ENCODE measurements at places on chromosomes 5 and 9.

DNA sequence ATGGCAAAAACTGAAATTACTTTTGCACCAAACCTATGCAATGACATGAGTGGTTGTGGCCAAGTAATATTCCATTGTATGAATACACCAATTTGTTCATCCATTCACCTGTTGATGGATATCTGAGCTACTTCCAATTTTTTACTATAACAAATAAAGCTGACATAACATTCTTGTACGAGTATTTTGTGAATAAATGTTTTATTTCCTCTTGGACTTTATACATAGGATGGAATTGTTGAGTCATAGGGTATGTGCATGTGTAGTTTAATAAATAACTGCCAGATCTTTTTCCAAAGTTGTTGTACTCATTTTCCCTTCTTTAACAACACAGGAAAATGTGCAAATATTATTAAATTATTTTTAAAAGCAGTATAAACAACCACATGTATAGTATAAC lies 146.1 kb upstream of the ZNF462 start:
- ATAC-seq: no peak

DNA sequence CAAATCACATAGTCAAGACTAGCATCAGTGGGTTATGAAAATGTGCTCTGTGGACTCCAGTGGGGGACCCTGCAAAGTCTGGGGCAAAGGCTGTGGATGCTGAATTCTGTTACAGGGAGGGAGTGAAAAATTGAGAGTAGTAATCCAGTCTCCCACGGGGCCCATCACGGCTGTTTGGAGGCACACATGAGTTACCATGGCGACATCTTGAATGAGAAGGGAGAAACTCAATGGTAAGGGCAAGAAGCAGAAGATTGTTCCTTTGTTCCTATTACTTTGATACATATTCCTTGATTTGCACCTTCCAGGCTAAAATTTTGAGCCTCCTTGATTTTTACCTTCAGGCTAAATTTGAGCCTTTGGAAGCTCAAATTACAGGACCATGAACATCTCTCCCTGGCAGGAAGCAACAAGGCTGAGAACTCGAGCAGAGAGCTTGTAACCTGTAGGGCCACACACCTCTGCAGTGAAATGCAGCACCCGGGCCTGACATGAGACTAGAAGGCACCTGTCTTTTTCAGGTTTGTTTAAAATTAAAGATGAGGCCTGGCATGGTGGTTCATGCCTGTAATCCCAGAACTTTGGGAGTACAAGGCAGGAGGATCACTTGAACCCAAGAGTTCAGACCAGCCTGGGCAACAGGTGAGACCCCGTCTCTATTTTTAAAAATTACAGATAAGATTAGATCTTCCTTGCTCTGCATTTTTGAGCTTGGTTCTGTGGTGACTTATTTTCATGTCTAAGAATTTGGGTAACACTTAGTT lies 31.0 kb upstream of the ZFR start:
- ATAC-seq: no peak

GRCh38 chr9:81753436-81753835 lies 64.1 kb upstream of the TLE1 start:
- no peak for ATAC-seq

DNA sequence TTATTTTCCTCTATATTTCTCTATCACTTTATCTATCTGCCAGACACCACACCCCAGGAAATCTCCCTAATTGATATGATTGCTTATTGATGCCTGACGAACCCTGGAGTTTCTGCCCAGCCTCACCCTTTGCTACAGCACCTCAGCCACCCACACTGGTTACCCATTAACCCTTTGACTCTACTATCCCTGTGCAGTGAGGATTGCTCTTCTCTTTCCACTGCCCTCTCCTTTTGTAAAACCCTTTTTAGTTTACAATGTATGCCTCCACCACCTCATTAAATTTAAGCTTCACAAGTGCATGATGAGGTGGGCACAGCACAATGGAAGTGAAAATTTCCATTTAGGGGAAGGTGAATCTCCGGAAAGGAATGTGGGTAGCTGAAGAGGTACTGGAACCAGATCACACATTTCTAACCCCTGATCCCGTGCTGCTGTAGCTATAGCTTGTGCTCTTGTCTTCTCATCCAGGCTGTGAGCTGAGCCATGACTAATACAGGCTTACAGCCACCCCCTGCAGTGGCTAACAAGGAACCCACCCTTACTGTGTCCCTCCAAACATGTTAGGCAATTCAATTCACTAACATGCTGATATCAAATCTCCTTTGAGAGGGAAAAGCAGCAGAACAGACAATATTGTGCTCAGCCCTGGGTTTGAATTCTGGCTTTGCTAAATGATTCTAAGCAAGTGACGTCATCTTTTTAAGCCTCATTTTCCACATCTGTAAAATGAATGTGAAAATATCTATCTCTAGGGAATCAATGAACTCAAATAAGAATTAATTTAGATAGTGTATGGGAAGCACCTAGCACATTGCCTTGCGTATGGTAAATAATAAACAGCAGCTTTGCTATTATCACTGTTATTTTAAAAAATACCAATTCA lies 186.9 kb upstream of the TRIM32 start:
- no peak for ATAC-seq

DNA sequence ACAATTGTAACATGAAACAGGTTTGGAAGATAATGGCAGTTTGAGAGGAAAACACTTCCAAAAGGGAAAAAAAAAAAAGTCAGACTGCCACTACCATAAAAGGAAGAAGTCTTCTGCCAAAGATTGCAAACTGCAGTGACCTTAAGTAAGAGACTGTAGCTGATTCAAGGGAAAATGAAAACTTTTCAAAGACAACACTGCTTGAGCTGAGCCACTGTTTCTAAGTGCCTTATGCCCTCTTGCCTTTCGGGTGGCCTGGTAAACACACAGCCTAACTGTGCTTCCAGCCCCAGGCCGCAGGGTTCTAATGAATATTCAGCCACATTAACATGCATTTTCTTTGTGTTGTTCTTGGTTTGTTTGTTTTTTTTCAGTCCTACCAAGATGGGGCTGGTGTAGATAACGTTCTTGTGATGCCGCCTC lies 354.6 kb downstream of the BNC2 start:
- ATAC-seq: no peak

- ATAC-seq: peak; percentile 96
Observed at GRCh38 chr9:105405514-105406131, 42.2 kb upstream of the FSD1L start.

- ATAC-seq: no peak
Observed at GRCh38 chr5:91212714-91213092, 170.4 kb downstream of the ARRDC3 start.

- ATAC-seq: no peak
Observed at GRCh38 chr5:95110118-95110517, 174.8 kb downstream of the MCTP1 start.
